HepG2 (cell line): ENCODE measurements at places on chromosomes 4 and X.

DNA sequence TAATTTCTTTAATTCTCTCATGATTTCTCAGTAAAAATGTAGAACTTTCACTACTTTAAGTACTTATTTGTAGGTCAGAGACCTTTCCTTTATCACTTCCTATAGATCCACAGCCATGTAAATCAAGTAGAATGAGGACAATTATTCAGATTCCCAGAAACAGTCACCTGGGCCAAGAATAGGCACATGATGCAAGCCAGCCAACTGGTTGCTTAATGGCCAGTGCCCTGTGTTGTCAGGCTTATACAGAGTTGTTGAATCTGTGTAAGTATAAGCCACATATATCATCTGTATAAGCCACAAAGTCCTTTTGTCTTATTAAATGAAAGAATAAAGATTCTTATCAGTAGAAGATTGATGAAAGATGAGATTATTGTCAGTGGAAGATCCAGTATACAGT is 5.2 kb downstream of the BANK1 start:
- no peak for DNase-seq

DNA sequence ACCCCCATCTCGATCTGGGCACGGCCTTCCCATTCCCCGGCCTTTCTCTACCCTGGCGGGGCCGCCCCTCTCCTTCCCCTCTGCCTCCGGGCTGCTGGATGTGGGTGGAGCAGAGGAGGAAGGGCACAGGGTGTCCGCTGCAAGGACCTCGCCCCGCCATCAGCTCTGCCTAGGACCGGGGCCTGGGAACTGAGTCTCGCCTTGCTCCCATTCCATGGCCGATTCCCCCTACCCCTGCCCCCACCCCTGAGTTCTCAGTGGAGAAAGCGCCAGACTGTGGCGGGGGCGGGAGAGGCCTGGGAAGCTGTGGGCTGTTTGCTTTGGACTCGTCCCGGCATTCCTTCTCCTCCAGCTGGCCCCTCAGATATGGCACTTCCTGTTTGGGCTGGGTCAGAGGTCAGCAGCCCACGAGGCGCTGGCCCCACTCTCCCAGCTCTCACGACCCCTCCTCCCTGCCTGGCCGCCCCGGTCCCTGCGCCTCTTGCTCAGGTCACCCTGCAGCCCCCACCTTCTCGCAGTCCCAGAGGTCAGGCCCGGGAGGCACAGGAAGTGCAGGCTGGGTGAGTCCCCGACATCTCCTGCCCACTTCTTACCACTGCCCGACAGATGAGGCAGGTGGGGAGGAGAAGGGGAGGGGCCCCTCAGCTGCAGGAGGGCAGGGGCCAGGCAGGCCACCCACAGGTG is 6.4 kb upstream of the BGN start:
- peak; percentile 48 for DNase-seq

- DNase-seq, result no peak
Measured at GRCh38 chr4:81454499-81454898, 17.2 kb downstream of the RASGEF1B start.

- no peak for DNase-seq
Measured at GRCh38 chr4:41120297-41121217, 93.8 kb downstream of the APBB2 start.

DNA sequence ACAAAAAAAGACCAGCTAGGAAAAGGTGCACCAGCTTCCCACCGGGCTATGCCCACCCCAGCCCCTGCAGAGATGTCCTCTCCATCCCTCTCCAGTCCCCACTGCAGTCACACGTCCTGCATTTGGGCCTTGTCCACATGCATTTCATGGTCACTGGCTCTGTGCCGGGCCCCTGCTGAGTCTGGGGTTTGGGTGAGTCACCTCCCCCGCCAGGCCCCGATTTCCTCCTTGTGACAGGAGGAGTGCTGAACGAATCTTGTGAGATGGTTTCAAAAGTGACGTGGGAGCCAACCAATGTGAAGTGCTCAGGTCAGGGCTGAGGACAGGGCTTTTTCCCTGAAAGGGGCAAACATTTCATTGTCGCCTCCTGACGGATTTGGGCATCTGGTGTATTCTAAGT is 7.1 kb downstream of the CPZ start:
- DNase-seq, result no peak

- no peak for DNase-seq
Measured at GRCh38 chrX:148938348-148938747, 437.9 kb downstream of the AFF2 start.

- DNase-seq, result no peak
Measured at GRCh38 chrX:150119323-150119722, 181.0 kb upstream of the EOLA2 start.

DNA sequence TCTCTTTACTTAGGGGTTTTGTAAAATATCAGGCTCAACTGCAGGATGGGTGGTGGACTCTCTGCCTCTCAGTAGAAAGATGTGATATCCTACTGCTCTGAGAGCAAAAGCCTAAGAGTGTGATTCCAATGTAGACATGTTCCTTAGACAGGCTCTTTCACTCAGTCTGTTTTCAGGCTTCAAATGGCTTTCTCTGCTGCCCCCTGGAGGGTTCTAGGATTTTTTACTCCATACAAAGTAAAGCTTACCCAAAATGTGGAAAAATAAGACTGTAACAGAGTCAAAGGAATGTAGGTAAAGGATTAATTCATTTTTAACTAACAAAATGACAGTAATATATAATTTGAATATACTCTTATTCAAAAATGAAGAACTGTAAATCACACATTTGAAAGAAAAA is 32.1 kb downstream of the ZGRF1 start:
- DNase-seq, result peak; percentile 39

DNA sequence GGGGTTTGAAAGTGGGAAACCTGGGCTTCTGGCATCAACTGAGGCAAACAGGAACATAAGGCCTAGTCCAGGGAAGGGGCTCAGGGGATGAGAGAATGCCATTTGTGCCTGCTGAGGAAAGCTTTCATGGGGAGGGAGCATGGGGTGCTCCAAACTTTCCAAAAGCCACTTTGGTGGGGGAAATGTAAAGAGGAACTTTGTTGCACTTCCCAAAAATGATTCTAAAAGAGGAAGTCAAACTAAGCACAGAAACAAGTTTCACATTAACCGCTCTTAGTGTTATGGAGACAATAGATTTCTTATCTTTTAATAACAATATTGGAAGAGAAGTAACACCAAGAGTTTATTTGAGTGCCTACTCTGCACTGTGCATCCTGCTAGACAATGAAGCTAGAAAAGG is 32.3 kb downstream of the GAB3 start:
- DNase-seq, result no peak

DNA sequence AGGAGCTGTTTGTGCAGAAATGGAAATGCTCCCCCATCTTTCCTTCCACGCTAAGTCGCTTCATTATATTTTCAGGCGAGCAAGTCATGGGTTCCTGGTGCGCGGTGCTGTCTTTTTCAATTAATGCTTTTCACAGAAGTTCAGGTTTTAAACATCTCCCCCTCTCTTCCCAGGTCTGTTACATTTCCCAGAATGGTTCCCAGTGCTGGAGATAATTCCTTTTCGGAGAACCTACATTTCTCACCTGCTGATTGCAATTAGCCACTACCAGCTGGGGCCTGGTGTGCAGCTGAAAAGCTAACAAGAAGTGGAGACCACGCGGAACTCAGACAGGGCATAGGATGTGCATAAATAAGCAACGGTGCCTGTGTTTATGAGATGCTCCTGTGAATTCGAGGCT is 217.8 kb downstream of the MID1IP1 start:
- no peak for DNase-seq

DNA sequence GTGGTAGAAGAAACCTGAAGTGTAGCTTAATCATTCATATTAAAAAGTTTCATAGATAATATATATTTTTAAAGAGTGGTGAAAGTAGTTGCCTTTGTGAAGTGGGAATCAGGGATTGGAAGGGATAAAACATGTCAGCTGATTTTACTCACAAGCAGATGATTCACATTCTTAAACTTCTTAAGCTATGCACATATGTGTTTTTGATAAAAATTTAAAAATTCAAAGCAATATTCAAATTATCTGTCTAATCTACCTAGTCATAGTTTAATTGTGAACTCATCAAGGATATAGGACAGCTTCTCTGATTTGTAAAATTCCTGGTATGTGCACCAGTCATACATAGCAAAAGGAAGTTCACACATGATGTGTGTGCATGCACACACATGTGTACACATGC is 520.6 kb upstream of the PITX2 start:
- no peak for DNase-seq

- no peak for DNase-seq
Measured at GRCh38 chr4:113423631-113424030, 337.9 kb downstream of the CAMK2D start.

GRCh38 chr4:2843263-2843940 is at the start of gene ADD1:
ADD1 (plus strand) TSS chr4:2843844; CDS start chr4:2875916, 32,072 bp downstream.
- peak; percentile 81 for DNase-seq

DNA sequence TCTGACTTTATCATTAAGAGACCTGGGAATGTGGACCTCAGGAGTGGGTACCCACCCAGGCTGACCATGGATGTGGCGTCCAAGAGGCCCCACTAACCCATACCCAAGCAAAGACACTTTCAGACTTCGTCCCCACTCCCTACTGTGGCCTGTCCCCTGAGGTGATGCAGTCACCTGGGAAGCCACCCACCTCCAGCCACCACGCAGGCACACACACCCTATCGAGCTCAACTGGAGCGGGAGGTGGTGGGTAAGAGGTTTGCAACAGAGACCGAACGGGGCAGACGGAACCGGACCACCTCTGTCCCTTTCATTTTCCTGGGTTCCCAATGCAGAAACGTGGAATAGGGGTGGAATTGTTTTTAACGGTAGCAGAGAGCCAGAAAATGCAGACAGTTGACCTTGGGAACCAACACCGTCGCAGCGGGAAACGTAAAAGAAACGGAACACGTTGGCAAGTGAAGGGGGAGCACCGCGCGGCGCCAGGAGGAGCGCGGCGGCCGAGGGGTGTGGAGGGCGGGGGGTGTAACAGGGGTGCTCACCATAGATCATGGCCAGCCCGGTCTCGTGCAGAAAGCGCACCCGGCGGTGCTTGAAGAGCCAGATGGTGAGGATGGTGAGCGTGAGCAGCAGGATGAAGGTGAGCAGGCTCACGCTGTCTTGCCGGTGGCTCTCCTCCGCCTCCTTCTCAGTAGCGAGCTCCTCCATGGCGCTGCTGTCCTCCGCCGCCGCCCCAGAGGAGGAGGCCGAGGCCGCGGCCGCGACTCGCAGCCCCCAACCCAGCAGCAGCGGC is 559 bp downstream of the SLC9A7 start:
- DNase-seq, result no peak

- DNase-seq, result no peak
Measured at GRCh38 chr4:66972087-66972486, 573.2 kb downstream of the CENPC start.

- DNase-seq, result no peak
Measured at GRCh38 chr4:11507920-11508319, 79.2 kb upstream of the HS3ST1 start.

DNA sequence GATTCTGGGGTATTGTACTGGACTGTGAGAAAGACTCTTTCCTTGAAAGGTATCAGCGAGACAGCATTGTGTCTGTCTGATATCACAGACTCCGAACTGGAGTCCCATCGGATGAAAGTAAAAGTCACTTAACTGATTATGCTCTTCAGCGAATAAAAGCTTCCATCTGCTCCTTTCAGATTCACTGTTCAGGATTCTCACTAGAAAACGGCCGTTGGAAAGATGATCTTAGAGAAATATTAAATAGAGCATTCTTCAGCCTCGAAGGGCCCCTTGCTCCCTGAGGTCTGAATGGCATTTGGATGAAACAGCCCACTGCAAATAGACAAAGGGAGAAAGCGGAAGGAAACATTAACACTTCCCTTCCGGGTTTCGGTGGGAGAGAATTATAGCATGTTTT is 416.2 kb upstream of the PRKX start:
- no peak for DNase-seq

- no peak for DNase-seq
Measured at GRCh38 chrX:76919761-76920160, 492.3 kb downstream of the MAGEE1 start.

DNA sequence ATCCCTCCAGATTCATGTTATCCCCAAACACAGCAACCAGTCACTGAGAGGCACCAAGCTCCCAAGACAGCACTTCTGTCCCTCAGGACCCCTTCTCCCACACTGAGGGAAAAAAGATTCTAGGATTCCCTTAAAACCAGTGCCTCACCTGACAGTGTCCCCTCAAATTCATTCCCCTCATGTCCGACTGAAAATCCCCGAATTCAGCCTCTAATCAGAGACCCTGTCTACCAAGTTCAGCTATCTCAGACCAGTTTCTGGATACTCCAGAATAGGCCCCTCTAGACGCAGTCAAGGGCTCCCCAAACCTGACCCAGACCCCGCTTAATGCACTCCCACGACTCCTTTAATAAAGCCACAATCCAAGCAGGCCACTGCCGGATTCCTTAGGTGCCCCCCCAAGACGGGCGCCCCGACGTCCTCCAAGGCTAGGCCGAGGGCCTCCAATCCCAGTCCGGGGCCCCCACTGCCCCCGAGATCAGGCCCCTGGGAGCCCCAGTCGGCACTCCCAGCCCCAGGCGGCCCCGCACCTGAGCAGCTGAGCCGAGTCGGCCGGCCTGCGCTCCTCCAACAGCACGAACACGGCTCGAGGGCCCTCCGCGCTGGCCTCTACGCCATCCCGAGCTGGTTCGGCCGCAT is 457 bp downstream of the TFE3 start:
- no peak for DNase-seq

- DNase-seq, result no peak
Measured at GRCh38 chr4:175772170-175772705, 39.8 kb downstream of the GPM6A start.

- no peak for DNase-seq
Measured at GRCh38 chrX:21725916-21726315, 32.0 kb downstream of the SMPX start.

DNA sequence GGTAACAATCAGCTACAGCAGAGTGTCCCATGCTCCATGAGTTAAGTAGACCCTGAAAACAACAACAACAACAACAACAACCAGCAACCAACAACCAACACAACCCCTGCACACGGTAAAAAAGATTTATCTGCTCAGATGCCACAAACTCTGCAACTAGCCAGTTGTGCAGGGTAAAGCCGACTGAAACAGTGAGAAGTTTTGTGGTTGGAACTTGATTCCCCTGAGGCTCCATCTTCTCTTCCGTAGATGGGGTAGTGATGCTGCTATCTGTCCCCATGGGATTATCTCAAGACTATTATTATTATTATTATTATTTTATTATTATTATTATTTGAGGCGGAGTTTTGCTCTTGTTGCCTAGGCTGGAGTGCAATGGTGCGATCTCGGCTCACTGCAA is 50.6 kb upstream of the RAPGEF2 start:
- DNase-seq, result no peak

GRCh38 chrX:53279296-53280237 is 1.8 kb downstream of the IQSEC2 start:
- no peak for DNase-seq

DNA sequence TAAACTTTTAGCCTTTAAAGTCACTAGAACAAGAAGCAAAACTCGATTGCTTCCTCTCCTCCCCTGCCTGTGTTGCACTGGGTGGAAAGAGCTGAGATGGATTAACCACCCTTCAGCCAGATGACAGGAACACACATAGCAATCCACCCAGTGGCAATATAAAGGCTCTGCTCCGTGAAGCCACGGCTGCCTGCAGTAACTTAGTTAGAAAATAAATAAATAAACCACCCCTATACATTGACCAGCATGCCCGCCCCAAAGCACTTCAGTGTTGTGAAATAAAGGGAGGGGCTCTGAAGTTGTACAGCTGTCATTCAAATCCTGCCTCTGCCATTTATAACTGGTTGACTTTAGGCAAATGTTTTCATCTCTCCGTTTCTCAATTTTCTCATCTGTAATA is 217.1 kb upstream of the LDB2 start:
- DNase-seq, result no peak
